ENCODE measurements at places on chromosomes 13 and 19.

GRCh38 chr19:1747285-1748114 lies 5.8 kb upstream of the ONECUT3 start:
- no peak for DNase-seq

DNA sequence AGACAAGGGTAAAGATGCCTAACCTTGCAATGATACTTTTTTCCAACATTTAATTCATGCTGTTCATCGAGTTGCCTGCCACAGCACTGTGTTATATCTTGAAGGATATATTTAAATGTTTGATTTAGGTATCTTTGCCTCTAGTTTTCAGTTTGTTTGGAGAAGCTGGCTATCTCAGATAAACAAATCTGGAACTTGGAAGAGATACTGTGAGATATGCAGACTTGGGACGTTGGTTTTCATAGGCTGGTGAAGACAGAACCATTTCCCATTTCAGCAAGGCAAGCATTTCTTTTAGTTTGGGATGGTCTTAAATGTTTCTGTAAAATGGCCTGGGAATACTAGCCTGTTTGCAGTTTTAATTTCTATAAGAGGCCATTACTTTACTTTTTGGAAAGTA lies 3.3 kb downstream of the RNASEH2B start:
- DNase-seq = no peak

DNA sequence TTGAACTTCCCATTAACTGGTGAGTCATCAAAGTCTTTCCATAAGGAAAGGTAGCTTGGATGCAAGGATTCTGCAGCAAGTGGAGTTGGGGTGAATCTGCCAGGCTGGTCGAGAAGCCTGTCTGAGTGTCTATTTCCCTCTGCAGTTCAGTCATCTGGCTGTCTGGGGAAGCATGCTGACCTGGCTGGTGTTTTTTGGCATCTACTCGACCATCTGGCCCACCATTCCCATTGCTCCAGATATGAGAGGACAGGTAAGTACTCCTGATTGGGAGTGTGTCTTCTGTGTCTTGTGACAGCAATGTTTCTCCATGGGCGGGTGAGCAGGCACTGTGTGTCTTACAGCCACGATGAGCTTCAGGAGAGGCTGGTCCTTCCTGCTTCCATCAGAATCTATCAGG lies 189.7 kb downstream of the SHISA2 start:
- no peak for DNase-seq

DNA sequence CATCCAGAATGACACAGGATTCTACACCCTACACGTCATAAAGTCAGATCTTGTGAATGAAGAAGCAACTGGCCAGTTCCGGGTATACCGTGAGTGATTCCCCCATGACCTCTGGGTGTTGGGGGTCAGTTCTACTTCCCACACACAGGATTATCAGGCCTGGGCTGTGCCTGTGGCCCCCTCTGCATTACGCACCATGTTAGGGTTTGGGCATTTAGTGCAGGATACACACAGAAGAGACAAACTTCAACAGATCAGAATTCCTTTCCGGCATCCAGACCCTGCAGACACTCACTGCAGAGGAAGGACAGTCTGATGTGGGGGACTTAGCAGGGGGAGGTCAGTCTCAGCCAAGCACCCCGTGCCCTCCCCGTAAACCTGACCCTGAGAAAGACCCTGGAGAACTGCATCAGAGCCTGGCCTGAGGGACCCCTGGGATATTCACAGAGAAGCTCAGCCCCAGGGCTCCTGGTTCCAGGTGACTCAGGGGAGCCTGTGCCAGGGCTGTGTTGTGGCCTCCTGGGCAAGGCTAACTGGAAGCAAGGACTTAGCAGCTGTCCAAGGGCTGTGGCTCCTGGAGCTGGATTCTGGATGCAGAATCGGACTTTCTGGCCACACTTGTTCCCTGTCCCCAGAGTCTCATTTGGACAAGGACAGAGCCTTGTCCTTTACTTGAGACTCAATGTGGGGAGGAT lies 1.7 kb downstream of the CEACAM5 start:
- no peak for DNase-seq

GRCh38 chr13:79547211-79548195 lies 66.5 kb downstream of the NDFIP2 start:
- no peak for DNase-seq

DNA sequence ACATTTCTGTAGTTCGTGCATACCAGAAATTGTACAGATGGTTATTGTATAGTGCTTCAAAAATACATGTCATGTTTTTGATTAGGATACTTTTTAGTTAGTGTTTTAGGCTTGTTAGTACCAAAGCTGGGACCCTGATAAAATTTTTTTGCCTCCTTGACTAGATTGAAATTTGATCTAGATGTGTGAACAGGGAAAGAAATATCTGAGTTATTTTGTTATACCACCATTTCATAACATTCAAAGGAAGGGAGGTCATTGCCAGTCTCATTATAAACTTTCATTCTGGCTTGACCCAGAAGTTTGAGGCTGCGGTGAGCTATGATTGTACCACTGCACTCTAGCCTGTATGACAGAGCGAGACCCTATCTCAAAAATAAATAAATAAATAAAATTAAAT lies 9.0 kb downstream of the LMO7 start:
- DNase-seq = no peak

DNA sequence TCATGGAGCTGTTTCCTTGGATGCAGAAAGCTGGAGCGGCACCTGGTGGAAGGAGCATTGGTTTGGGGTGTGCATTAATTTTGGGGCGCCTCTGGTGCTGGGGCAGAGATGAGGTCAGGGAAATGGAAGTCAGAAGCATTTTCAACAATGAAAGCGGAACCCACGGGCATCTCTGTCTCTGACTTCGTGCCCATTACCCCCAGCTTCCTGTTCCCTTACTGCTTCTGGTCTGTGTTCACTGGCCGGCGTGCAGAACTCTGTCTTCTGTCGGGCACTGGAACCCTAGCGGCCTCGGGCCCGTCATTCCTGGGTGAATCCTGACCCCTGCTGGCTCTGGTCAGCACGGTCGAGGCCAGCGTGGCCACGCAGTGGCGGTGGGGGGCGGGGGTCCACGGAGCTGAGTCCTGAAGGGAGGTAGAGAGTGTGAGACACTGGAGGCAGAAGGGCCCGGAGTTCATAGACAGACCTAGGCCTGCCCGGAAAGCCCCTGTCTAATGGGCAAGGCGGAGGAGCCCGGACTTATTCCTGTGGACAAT lies 7.9 kb upstream of the LINGO3 start:
- DNase-seq = peak; percentile 86

DNA sequence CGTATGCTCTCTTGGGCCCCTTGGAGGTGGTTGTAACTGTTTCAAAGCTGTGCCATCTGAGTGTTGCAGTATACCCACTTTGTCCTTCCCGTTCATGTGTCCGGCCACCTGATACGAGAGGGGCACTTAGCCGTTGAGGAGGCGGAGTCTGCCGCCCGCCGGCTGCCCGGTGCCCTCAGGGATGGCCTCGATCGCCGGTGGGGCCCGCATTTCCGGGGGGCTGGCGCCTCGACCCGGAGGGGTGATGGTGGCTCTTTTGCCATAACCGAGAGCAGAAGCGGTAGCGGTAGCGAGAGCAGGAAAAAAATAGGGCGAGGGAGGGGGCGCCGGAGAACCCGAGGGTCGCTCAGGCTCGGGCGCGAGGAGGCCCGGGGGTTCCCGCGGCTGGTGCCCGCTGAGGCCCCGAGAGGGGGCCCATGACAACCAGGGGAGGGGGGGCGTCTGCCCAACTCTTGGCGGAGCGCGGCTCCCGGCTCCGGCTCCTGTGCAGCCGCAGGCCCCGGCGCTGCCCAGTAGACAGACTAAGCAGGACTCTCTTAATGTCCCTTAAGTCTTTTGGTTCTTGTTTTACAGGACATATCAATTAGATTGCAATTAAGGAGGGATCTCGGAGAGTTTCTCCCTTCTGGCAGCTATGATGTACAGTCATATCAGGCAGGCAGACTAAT lies 342.7 kb upstream of the SGCG start:
- DNase-seq = no peak

DNA sequence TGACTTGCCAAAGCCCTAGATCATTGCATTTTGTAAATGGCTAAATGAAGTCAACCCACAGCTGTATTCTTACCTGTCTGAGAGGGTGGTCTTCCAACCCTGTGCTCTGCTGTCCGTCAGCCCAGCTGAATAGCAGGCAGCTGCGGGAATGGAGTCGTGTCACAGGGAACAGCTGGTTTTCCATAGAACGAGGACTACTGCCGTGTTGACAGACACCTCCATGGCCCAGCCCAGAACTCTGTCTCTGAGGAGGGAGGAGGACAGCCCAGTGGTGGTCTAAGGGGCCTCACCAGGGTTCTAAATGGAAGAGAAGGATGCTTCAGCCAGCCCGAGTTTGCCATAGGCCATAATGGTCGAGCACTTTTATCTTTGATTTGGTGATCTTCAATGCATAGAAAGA lies 110.7 kb downstream of the SLC7A1 start:
- DNase-seq = no peak

GRCh38 chr13:41751277-41751676 lies 209.6 kb downstream of the VWA8 start:
- DNase-seq = no peak

DNA sequence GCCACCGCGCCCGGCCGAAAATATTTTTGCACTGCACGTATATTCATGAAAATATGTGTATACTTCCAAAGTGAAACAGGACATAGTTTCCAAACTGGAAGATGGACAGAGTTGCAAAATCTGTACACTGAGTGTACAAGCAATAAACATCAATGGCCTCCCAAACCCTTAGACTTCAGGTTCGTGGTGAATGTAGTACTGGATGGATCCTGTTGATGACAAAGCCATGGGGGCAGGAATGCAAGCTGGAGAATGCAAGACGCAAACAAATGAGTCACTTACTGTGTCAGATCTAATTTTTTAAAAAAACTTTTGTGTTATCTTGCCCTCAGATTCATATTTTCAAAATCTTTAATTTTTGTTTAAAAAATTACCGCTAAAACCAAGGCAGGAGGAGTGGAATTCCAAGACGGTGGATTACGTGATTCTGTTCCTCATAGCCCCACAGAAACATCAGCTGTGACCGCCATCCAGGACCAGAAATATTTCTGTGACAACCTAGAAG lies 12.7 kb upstream of the LILRA2 start:
- no peak for DNase-seq

DNA sequence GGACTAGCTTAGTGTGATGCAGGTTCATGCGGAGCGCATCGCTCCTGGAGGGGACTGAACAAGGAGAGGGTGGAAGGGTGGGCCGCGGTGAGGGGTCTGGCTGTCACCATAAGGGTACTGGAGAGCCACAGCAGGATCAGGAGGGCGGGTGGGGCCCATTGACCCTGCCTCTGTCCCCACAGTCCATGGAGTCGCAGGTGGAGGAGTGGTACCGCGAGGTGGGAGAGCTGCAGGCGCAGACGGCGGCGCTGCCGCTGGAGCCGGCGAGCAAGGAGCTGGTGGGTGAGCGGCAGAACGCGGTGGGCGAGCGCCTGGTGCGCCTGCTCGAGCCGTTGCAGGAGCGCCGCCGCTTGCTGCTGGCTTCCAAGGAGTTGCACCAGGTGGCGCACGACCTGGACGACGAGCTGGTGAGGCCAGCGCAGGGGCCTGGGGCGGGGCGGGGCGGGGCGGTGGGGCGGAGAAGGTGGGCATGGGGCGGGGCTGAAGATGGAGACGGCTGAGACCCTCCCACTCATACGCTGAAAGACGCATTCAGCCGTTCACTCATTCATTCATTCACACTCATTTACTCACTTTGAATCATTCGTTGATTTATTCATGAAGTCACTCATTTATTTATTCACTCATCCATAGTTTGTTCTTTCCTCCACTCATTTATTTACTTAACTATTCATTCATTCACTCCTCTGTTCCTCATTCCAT lies 27.5 kb upstream of the SHKBP1 start:
- peak; percentile 25 for DNase-seq

GRCh38 chr19:41354343-41354953 lies 726 bp upstream of the TGFB1 start:
- no peak for DNase-seq

- peak; percentile 51 for DNase-seq
Measured at GRCh38 chr19:39677961-39678889, 22.5 kb downstream of the LGALS16 start.

GRCh38 chr13:50801087-50801931 lies 42.2 kb downstream of the DLEU7 start:
- peak; percentile 81 for DNase-seq

DNA sequence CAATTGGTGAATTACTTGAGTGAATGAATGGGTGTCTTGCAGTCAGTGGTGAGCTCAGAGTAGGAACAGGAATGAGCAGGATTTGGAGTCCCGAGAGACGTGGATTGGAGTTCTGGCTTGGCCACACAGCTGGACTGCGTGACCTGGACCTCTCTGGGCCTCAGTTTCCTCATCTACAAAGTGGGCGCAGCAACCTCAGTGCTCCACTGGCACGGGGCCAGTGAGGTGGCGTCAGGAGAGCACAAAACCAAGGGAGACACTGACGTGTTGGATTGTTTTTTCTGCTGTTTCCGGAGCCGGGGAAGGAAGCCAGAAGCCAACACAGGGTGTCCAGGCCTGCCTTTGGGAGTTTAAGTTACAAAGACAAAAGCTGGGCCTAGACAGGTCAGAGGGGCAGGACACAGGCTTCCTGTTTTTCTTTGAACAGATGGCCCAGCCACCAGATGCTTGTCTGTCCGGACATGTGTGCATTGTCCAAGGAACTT lies 6.5 kb upstream of the DOCK6 start:
- DNase-seq = no peak

- DNase-seq = no peak
Measured at GRCh38 chr19:31546205-31546960, 197.1 kb upstream of the TSHZ3 start.

DNA sequence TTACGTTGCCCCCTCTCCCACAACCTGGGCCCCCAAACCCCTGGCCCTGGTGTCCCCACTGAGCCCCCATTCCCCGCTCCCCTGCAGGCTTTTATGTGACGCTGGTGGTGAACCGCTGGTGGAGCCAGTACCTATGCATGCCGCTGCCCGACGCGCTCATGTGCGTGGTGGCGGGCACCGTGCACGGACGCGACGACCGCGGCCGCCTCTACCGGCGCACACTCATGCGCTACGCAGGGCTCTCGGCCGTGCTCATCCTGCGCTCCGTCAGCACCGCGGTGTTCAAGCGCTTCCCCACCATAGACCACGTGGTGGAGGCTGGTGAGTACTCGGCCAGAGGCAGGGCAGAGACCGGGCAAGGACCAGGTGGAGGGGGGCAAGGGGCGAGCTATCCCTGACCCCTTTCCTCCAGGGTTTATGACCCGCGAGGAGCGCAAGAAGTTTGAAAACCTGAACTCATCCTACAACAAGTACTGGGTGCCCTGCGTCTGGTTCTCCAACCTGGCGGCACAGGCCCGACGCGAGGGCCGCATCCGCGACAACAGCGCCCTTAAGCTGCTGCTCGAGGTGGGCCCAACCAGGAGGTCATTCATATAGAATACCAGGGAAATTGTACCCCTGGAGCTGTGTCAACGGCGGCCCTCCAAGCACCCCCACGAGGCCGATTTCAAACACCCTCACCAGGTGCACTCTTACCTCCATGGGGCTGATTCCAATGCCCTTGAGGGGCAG lies 3.0 kb downstream of the BEST2 start:
- DNase-seq = no peak

- no peak for DNase-seq
Measured at GRCh38 chr13:103097366-103097928, 31.2 kb upstream of the SLC10A2 start.
